Pancreas (tissue), 10 donors: ENCODE measurements at places on chromosomes 2 and 18. TPM values are rescaled to one million over a fixed set of nuclear protein-coding genes. Genes with fewer than 3 reads are reported as not detected.

Gene SIX3
- total RNA-seq, result 0.23 TPM

Gene RAB27B
- total RNA-seq, result 6.0 TPM

Gene UGT1A1
- total RNA-seq, result not detected

Gene DSG4
- total RNA-seq, result not detected

Gene TNFRSF11A
- 6.2 TPM for total RNA-seq

Gene GORASP2
- total RNA-seq, result 52.4 TPM

Gene CRACDL
- total RNA-seq, result 6.1 TPM

- no peak for DNase-seq
Observed at GRCh38 chr2:32284321-32284720, 6.6 kb downstream of the YIPF4 start.

GRCh38 chr2:74417763-74418162, 3.7 kb downstream of the C2orf81 start:
- no peak for DNase-seq

DNA sequence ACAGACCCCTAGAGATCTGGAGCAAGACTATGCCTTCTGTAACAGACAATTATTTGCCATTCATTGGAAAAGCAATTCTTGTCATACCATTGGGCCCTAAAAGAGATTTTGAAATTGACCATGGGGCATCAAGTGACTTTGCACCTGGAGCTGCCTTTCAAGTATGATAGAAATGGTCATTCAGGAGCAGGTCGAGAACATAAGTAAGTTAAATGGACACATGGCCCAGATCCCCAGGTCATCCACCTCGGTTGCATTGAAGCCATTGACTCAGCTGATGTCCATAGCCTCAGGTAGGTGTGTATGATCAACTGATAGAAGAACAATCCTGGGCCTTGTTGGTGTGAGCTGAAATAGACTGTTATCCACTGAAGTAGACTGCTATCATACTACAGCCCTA, 19.3 kb downstream of the CHCHD5 start:
- DNase-seq, result no peak

- DNase-seq, result no peak
Observed at GRCh38 chr2:183991968-183992367, 606.4 kb upstream of the ZNF804A start.

GRCh38 chr2:134410006-134410405, 156.1 kb downstream of the MGAT5 start:
- DNase-seq, result no peak

GRCh38 chr2:213281156-213281555, 3.1 kb upstream of the SPAG16 start:
- DNase-seq, result no peak

- no peak for DNase-seq
Observed at GRCh38 chr2:181675254-181675653, 5.1 kb downstream of the NEUROD1 start.

GRCh38 chr2:70801607-70802263, 11.3 kb upstream of the FIGLA start:
- DNase-seq, result peak; percentile 51

DNA sequence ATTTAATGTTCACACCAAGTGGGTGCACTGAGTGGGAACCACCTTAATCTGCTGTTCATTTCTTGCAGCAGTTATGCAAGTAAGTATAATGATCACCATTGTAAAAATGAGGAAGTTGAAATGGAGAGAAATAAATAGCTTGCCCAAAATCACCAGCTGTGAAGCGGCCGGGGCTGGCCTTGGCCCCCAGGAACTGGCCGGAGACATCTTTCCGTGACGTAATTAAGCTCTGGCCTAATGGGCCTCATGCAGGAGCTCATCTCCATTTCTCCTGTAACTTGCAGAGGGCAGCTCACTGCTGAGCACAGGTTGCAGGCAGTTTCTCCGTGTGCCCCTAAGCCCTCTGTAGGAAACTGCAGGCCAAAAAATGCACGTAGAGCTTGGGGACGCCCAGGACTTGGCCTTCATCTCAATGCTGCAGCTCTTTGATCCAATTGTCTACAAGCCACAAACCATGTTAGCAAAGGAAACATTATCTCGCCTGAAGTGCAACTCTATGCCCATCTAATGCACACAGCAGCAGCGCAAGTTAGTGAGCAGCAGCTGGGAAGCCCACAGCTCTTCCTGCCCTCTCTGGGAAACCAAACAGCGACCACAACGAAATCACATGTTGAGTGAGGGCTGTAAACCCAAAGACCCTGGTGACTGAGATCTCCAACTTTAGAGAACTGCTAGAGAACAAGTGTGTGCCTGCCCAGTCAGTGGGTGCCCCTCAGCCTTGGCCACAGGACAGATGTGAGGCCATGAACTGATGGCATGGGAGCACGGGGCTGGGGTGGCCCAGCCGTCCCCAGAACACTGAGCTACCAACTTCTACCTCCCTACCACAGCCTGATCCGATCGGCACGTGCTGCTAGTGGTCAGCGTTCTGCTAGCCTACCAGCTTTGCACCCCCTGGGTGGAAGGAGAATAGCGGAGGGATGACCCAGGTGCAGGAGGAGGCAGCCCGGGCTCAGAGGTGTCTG, 28.8 kb downstream of the APCDD1 start:
- no peak for DNase-seq
